ENCODE measurements at places on chromosomes 2 and 18.

DNA sequence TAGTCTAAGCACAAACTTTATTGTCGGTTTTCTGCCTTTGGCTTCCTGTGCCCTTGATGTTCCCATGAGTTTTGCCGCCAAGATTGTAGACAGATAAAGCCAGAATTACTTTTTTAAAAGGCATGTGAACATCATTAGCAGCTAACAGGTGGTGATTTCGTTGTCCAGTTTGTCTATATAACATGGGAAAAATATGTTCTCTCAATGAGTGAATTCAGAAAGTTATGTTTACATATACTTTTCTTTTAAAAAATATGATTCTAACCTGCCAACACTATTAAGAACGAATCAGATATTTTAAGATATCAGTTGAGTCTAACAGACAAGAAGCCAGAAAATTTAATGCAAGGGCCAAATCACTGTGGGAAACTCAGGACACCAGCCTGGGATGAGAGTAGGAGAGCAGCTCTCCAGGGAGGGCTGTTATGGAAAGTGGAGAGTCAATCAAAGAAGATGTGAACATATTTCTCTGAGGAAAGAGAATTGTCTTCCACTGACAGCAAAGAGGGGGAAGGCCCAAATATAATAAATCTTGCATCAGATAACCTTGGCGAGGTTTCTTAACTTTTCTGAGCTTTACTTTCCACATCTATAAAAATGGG is 311.3 kb downstream of the ARHGAP15 start:
- DNase-seq = no peak

GRCh38 chr18:78918707-78919106 is 60.9 kb upstream of the SALL3 start:
- no peak for DNase-seq

DNA sequence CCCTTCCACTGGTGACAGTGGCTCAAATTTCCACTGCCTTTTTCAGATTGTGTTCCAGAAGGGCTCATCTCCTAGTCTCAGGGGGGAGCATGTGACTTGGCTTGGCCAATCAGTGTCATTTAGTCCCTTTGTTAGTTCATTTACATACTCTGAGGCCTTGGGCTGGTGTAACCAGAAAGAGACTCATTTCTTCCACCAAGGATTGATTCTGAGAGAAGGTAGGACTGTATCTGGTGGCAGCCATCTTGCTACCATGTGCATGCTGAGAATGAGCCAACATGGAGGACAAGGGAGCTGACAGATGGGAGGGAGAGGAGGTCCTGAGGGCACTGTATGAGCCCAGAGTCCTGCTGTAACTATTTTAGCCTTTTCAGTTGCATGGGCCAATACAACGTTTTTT is 191.7 kb downstream of the THSD7B start:
- no peak for DNase-seq

DNA sequence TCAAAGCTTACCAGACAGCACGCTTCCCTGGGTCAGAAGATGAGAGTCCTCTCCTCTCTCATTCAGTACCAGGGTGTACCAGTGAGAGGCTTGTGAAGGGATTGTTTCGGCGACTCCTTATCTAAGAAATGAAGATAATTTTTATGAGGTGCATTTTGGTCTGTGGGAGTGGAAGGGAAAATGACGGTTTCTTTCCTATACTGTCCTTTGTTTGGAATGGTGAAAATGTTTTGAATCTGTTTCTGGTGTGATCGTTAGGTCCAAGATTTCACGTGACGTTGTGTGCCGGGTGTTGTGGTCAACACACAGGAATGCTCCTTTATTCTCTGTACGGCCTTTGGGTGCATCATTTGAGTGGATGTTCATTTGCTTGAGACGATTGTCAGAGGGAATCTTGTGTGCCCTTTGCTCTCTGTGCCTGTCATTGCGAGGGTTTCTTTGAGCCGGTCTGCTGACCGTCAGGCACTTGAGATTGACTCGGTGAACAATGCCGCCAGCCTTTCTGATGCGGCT is 183.5 kb downstream of the AGAP1 start:
- no peak for DNase-seq

DNA sequence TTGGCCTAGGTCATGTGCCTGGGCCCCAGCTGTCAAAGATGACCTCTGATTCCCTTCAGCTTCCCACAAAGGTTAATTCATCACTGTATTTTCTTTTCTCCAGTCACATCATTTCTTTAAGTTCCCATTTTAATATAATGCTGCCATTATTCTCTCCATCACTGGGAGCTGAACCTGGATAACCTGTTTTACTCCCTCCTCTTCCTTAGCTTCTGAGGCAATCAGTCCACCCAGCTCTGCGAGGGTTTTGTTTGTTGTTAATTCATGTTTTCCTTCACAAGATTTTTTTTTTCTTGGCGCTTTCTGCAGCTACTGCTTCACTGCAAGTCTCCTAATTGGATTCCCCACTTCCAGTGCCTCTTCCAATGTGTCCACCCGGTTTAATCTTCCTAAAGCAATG is 5.1 kb upstream of the EML4 start:
- no peak for DNase-seq

DNA sequence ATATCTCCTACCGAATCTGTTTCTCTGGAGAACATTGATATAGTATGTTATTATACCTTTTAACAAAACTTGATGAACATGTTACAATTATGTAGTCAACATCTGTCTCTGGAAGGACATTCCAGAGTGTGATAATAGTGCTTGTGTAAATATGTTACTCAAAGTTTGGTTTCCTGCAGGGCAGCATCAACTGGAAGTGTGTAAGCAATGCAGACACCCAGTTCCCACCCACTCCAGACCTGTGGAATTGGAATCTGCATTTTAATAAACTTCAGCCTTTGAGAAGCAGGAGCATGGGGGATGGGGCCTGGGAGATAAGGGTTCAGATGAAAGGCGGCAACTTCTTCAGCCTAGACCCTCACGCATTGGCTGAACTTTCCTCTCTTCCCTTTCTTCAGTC is 398.9 kb downstream of the RND3 start:
- no peak for DNase-seq

- DNase-seq = no peak
These were observed 299.1 kb downstream of the NRXN1 start for GRCh38 chr2:50732796-50733195.

- no peak for DNase-seq
These were observed 150.5 kb downstream of the MYO5B start for GRCh38 chr18:50044402-50044801.

DNA sequence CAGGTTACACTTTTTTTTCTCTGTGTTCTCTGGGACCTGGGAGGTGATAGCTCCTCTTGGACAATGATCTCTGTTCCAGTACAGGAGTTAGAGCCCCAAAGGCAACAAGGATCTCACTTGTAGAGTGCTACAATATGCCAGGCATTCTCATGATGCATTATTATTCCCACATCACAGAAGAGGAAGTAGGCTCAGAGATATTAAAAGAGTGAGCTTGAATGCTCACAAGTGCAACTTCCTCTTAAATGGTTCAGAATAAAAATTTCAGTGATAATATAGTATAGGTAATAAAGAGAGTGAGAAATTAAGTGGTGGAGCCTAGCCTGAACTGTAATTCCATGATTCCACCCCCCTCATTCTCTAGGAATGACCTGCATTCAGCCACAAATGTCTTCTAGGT is 21.4 kb downstream of the POLE4 start:
- no peak for DNase-seq

GRCh38 chr2:134181219-134181618 is 72.7 kb upstream of the MGAT5 start:
- peak; percentile 75 for DNase-seq

DNA sequence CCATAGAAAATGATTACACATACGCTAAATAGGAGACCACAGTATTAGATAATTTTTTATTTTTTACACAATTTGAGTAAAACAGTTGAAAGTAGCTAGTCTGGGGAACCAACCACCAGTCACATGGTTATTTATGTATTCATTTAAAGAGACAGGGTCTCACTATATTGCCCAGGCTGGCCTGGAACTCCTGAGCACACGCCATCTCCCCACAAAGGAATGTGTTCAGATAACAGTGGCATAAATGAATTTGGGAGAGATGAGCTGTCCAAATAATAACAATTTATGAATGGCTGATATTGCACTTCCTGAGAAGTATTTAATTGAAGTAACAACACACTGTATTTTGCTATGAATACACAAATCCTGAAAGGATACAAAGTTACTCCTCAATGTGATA is 39.7 kb downstream of the KIDINS220 start:
- DNase-seq = no peak

- DNase-seq = no peak
These were observed 177.4 kb upstream of the CWC22 start for GRCh38 chr2:180184506-180184905.

- no peak for DNase-seq
These were observed 417.1 kb downstream of the ANKRD30B start for GRCh38 chr18:15165048-15165447.

GRCh38 chr2:206396211-206396610 is 47.1 kb upstream of the ADAM23 start:
- DNase-seq = no peak

- no peak for DNase-seq
These were observed 299.9 kb downstream of the CCDC74A start for GRCh38 chr2:131827481-131828163.

DNA sequence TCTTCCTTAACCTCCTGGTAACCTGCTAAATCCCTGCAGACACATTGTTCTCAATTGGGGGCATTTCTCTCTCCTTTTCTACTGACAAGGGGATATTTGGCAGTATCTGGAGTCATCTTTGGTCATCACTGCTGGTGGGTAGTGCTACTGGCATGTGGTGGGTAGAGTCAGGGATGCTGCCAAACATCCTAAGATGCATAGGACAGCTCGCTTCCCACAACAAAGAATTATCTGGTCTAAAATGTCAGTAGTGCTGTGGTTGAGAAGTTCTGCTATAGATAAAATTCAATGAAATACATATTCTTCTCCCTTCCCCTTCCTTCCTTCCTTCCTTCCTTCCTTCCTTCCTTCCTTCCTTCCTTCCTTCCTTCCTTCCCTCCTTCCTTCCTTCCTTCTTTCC is 18.7 kb upstream of the LHCGR start:
- no peak for DNase-seq

DNA sequence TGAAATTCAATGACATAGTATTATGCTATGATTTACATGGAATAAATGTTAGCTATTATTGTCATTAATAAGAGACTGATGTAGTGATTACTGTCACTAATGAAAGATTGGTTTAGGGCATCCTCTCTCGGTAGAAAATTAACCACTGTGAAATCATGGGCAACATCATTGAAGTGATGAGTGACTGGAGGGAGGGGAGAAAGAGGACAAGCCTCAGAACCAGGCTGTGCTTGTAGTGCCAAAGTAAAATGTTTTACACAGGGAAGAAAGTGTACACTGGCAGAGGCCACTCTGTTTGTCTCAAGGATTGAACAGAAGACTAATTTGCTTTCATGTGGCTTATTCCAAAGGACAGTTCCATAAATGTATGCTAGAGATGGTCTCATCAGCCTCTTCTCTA is 456.2 kb upstream of the TCF4 start:
- no peak for DNase-seq

DNA sequence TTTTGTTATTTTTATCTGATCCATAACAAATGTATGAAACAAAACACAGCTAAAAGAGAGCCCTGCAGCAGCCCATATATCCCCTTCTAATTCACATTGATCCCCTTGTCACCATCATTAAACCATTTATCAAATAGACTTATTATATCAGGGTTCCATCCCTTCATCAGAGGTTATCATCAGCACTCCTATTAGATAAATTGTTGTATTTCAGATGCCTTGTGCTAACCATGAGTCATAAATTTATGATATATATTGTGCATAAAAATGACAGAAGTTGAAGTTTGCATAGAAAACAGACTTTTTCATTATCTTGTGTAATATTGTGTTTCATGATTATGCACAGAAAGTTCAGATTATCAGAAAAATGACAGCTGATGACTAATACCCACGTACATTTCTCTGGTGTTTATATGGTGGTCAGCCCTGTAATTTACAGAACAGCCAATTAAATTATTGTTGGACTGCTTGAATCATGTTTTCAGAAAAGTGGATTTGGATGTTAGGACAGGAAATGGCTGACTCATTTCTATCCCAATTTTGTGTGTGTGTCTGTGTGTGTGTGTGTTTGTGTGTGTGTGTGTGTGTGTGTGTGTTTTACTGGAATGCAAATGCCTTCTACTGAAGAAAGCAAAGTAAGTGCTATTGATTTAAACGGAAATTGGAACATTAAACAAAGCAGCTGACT is 80.9 kb downstream of the PPP1R1C start:
- DNase-seq = no peak

GRCh38 chr2:119879502-119879901 is 119.8 kb downstream of the PTPN4 start:
- no peak for DNase-seq

GRCh38 chr2:154533300-154533940 is 165.1 kb upstream of the KCNJ3 start:
- DNase-seq = no peak

- no peak for DNase-seq
These were observed 40.4 kb upstream of the MTIF2 start for GRCh38 chr2:55309446-55309845.

GRCh38 chr2:131036696-131037397 is 56.4 kb downstream of the FAM168B start:
- no peak for DNase-seq

GRCh38 chr2:208013285-208014178 is 11.8 kb downstream of the PLEKHM3 start:
- no peak for DNase-seq

DNA sequence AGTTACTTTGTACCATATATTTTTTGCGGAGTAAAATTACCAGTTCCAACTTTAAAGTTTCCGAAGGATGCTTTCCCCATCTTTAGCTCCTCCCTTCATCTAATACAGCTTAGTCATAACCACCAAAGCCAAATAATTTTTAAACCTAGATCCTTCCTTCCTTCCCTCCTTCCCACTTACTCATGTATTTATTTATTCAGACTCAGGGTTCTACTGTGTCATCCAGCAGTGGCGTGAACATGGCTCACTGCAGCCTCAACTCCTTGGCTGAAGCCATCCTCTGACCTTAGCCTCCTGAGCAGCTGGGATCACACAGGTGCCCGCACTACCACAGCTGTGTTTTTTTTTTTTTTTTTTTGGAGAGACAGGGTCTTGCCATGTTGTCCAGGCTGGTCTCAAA is 4.4 kb downstream of the LPIN2 start:
- no peak for DNase-seq

DNA sequence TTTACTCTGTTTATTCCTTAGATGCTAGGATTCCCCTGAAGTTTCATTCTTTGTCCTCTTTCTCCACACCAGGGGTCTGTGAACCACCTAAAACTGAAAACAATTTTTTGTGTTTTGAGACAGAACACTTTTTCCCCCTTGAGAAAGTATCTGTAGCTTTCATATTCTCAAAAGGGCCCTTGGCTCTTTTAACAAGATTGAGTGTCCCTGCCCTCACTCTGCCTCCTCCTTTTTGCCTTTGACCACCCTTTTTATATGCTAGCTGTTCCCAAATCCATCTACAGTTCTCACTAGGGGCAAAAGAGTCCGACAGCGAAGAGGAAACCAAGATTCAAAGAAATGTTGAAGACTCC is 883 bp upstream of the EHBP1 start:
- DNase-seq = no peak

GRCh38 chr2:108938077-108938710 is 50.8 kb downstream of the EDAR start:
- no peak for DNase-seq

GRCh38 chr18:29540548-29540947 is 1363.6 kb upstream of the CDH2 start:
- DNase-seq = no peak
